ENCODE measurements at places on chromosomes 3 and 15. TPM values are rescaled to one million over a fixed set of nuclear protein-coding genes. Genes with fewer than 3 reads are reported as not detected.

Gene CA12
- not detected for polyA plus RNA-seq

Gene PCLAF
- polyA plus RNA-seq, result 0.16 TPM

Gene TM4SF4
- polyA plus RNA-seq, result not detected

Gene GABPB1
- polyA plus RNA-seq, result 25.1 TPM

Gene H1-8
- not detected for polyA plus RNA-seq

Gene CPNE9
- polyA plus RNA-seq, result not detected

Gene RHOV
- polyA plus RNA-seq, result not detected

Gene NDUFB4
- polyA plus RNA-seq, result 277 TPM

Gene CHL1
- not detected for polyA plus RNA-seq

Gene LRRC58
- 8.1 TPM for polyA plus RNA-seq

Gene PGBD4
- polyA plus RNA-seq, result 1.9 TPM

Gene CLEC3B
- not detected for polyA plus RNA-seq

Gene VPS39
- 29.9 TPM for polyA plus RNA-seq

Gene C3orf18
- polyA plus RNA-seq, result 14.1 TPM

Gene CKMT1B
- not detected for polyA plus RNA-seq

Gene GOLGA6L10
- polyA plus RNA-seq, result 0.30 TPM

Gene IL20RB
- polyA plus RNA-seq, result not detected

Gene KBTBD8
- polyA plus RNA-seq, result 0.71 TPM

Gene OCA2
- polyA plus RNA-seq, result not detected

Gene MINAR1
- polyA plus RNA-seq, result not detected

Gene CFAP100
- not detected for polyA plus RNA-seq
